G401 (cell line): ENCODE measurements at places on chromosomes 16 and 17. TPM values are rescaled to one million over a fixed set of nuclear protein-coding genes. Genes with fewer than 3 reads are reported as not detected.

MEIOB gene
- 81.1 and 105 TPM in 2 replicates for total RNA-seq

OR1A1 gene
- total RNA-seq, result not detected in 2 replicates

HYDIN gene
- total RNA-seq, result not detected in 2 replicates

DNA sequence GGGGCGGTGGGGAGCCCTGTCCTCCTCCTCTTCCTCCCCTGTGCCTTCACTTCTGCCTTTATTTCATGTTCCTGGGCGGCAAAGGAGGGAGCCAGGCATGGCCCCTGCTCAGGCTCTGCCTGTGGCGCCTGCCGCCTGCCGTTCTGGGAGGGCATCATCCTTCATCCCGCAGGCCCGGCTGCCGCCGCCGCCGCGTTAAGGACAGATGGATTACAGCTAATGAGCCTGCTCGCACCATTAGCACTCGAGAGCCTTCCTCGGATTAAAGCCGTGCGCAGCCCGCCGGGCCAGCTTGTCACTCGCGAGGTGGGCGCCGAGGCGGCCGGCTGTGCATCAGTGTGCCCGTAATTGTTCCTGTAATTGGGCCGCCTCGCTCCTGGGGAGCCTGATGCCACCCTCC is 127.7 kb upstream of the GSE1 start:
- DNase-seq, result peak; percentile 83

GRCh38 chr16:1036726-1037393 is 35.7 kb upstream of the SSTR5 start:
- DNase-seq, result no peak

ZNF423 gene
- 0.07 TPM in 1 of 2 replicates, not detected in the other for total RNA-seq

C16orf54 gene
- total RNA-seq, result not detected in 2 replicates

DNA sequence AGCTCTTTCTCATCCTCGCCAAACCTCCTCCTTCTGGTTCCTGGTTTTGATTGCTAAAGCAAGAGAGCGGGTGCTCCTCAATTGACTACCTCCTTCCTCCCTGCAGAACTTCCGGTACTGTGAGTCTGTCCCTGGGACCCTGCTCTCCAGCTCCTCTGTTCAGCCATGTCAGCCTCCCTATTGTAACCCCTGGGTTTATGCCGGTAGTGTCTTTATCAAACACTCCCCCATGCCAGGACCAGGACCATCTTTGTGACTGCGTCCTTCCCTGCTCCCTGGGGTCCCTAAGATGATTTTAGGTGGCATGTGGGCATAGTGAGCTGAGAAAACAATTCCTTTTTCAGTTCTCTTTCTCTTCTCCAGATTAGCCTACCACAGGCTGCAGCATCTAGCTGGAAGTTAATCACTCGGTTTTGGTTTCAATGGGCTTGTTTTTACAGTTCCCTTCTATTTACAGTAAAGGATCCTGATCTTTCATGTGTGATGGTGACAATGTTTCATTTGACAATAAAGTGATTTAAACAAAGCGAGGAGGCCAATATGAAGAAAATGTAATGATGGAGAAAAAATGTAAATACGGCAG is 27.7 kb upstream of the IL21R start:
- DNase-seq, result no peak

- no peak for DNase-seq
These were observed 3.2 kb upstream of the NLK start for GRCh38 chr17:28039251-28039650.

MAPT gene
- 0.44 TPM in 1 of 2 replicates, not detected in the other for total RNA-seq

GRCh38 chr17:81821603-81822311 is 11.3 kb downstream of the MCRIP1 start:
- DNase-seq, result peak; percentile 29

PIRT gene
- total RNA-seq, result not detected in 2 replicates

DNA sequence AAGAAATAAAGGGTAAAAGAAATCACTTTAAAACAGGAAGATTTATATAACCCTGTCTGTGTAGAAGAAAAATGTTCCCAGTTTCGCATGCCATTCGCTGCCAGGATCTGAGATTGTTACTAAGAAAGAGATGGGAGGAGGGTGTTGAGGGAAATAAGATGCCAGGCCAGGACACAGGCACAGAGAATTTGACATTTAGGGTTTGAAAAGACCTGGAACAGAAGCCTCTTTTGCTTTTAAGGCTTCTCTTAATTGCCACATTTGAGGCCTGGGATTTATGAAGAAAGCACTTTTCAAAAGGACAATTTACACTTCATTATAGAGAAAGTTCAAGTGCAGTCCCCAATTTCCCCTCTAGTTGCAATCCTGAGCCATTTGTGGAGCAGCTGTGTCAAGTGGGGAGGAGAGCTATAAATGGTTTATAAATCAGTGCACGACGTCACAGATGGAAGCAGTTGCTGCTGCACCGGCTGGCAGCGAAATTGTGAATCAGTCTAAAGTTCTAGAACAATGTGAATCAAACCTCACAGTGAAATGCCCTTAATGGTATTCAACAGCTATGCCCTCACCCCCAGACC is 26.5 kb upstream of the C16orf87 start:
- no peak for DNase-seq

DNA sequence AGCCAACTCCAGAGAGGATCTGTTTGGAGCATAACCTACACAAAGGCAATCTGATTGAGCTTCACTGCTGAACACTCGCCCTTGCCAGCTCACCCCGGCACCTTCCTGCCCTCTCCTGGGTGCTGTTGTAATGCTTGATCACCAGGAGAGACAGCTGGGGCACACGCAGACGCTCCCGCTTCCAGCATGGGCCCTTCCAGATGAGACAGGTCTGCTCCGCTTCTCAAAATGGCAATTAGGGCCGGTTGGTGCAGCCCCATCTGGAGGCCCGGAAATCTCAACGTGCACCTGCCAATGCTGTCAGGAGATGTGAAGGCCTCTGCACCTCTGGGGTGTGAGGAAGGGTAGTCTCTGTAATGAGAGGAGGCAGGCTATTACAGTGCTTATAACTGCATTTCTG is 206.1 kb downstream of the ABCC12 start:
- DNase-seq, result no peak

DNA sequence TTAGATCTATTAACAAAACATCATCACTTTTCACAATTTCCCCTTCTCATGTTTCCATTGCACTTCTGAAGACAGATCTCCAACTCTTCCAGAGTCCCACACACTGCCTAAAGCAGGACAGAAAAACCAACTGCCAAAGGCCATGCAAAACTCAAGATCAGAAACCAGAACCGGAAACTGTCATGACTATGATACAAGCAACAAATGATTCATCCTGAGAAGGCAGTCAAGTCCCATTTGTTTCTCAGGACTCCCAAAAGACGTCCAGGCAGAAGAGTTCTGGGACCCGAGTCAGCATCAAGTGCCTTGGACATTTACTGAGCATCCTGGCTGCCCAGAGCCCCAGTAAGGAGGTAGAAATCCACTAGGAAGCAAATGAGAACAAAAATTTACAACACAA is 38.8 kb downstream of the ERN1 start:
- DNase-seq, result no peak

DNA sequence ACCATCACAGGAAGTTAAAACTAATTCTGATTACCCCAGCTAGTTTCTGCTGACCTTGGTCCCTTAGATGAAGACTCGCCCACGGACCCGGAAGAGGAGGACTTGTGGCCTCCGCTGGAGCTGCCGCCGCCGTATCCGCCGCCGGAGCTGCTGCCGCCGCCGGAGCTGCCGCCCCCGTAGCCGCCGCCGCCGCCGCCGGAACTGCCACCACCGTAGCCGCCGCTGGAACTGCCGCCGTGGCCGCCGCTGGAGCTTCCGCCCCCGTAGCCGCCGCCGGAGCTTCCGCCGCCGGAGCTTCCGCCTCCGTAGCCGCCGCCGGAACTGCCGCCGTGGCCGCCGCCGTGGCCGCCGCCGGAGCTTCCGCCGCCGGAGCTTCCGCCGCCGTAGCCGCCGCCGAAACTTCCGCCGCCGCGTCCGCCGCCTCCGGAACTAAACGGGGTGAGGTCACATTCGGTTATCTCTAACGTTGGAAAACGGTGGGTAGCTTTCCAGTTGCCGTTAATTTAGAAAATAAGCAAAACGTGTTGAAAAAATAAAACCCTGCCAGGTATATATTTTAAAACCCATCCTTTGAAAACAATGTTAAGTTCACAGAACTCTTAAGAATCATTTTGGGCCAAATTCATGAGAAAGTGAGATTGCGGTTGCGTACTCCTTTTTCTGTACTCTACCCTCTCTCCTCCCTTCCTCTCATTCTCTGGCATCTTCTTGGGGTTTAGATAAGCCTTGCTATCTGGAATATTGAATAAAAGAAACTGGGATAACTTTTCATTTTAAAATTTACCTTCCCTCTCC is 3.5 kb downstream of the KRT10 start:
- DNase-seq, result peak; percentile 83

NTN3 gene
- total RNA-seq, result 2.0 and 4.4 TPM in 2 replicates

CFAP52 gene
- total RNA-seq, result not detected in 2 replicates

KRTAP4-6 gene
- total RNA-seq, result not detected in 2 replicates

GRCh38 chr16:9476744-9477143 is 385.3 kb downstream of the HAPSTR1 start:
- DNase-seq, result no peak

GRCh38 chr17:61309362-61310256 is 90.0 kb upstream of the TBX2 start:
- no peak for DNase-seq

DNA sequence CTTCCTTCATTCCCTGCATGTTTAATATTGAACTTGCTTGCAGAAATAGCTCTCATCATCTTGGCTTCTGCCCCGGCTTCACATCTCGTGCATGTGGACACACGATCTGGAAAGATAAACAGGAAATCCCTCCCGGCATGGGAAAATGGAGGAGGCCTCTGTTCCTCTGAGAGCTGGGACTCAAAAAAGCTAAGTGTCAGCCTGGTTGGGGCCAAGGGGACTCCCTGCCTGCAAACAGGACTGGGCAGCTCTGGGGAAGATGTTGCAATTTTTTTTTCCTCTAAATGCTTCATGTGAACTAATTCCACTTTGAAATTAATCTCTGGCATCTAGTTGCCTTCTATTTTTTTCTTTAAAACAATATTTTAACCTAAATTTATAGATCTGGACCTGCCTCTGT is 24.8 kb downstream of the ITPRIPL2 start:
- no peak for DNase-seq

- DNase-seq, result peak; percentile 31
These were observed 97.1 kb downstream of the PITPNC1 start for GRCh38 chr17:67474081-67474661.

NLRC5 gene
- total RNA-seq, result 0.07 TPM in 1 of 2 replicates, not detected in the other

GRCh38 chr17:2067608-2068024 is 12.7 kb downstream of the HIC1 start:
- no peak for DNase-seq

- no peak for DNase-seq
These were observed 15.3 kb upstream of the TNS4 start for GRCh38 chr17:40516581-40517285.

KRT33B gene
- not detected in 2 replicates for total RNA-seq

GRCh38 chr17:40598619-40599467 is 33.6 kb upstream of the CCR7 start:
- DNase-seq, result no peak

GRCh38 chr17:49239963-49240362 is 9.4 kb upstream of the PHOSPHO1 start:
- DNase-seq, result no peak

GRCh38 chr16:20995711-20996110 is 95.1 kb downstream of the LYRM1 start:
- DNase-seq, result no peak
